ENCODE measurements at places on chromosomes 1 and 21. TPM values are rescaled to one million over a fixed set of nuclear protein-coding genes. Genes with fewer than 3 reads are reported as not detected.

DNA sequence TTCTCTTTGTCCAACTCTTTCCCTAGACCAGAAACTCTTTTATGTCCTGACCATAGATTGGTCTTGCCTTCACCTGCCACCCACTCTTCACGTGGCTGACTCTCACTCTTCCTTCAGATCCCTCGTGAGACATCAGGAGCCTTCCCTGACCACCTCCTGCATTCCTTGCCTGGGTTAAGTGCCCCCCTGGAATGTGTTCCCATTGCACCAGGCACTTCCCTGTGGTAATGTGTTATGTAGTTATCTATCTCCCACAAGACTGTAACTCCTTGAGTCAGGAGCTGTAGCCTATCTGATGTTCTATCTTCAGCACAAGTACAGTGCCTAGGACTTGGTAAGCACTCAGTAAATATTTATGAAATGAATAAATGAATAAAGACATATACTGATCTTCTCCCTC is 111.2 kb upstream of the CTTNBP2NL start:
- no peak for DNase-seq

Gene TTC4
- 26.3 TPM for total RNA-seq

DNA sequence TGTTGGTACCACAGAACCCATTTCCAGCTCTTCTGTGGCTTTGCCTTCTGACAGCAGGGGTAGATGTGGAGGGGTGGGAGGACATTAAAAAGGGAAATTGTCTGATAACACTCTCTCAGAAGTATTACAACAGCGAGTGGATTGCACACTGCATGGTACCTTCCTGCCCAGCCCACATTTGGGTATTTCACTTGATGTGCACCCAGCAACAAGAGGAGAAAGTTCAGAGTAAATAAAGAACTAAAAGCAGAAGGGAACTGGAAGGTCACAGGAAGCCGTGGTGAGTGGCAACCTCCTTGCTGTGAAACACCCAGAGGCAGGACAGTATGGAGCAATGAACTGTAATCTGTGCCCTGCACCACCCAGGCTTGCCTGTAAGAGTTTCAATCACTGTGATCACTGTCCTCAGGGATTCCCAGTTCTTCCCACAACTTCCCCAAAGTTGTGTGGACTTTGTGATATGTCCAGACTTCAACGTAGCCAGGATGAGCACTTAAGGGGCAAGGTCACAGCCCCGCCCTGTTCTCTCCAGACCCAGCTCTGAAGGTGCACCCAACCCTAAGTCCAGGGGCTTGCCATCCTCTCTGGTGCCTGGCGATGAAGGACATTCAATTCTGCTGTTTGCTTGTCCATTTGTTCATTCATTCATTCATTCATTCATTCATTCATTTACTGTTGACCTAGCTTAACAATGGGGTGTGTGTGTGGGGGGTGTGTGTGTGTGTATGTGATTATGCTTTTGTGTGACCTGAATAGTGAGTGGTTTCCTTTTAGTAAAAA is 18.7 kb upstream of the F5 start:
- no peak for DNase-seq

Gene LGR6
- total RNA-seq = 0.20 TPM

GRCh38 chr21:45001134-45002095 is 61.6 kb downstream of the SLX9 start:
- DNase-seq = no peak

- no peak for DNase-seq
These were observed 5.4 kb downstream of the HSD11B1 start for GRCh38 chr1:209710093-209710492.

- no peak for DNase-seq
These were observed 52.2 kb downstream of the NENF start for GRCh38 chr1:212484701-212485570.

DNA sequence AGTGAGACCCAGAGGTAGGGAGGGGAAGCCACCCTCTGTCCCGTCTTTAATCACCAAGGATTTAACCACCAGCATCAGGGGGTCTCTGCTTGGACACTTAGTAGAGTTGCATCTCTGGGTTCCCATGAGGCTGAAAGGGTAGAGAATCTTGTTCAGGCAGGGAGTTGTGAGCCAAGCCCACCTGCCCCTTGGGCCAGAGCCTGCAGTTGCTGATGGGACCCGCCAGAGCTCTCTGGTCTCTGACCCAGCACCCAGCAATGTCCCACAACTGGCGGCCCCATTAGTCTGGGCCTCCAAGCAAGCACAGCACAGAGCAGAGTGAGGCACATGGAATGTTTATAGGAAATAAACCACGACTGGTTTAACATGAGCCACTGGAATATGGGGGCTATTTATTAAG is 166.3 kb downstream of the TRIM33 start:
- no peak for DNase-seq

- DNase-seq = no peak
These were observed 13.6 kb downstream of the PPFIA4 start for GRCh38 chr1:203039609-203040512.
